ENCODE measurements at places on chromosomes 12 and 14. TPM values are rescaled to one million over a fixed set of nuclear protein-coding genes. Genes with fewer than 3 reads are reported as not detected.

Gene ADAMTS20
- total RNA-seq, result not detected

- DNase-seq, result no peak
- H3K4me3 ChIP-seq, result no peak overlapping the region
- H3K4me1 ChIP-seq, result peaks cover 6% of the 10 kb centered on the region
- no peak overlapping the region for H3K27ac ChIP-seq
Measured at GRCh38 chr12:94239332-94239993, 91.1 kb downstream of the PLXNC1 start.

Gene CCDC175
- not detected for total RNA-seq

DNA sequence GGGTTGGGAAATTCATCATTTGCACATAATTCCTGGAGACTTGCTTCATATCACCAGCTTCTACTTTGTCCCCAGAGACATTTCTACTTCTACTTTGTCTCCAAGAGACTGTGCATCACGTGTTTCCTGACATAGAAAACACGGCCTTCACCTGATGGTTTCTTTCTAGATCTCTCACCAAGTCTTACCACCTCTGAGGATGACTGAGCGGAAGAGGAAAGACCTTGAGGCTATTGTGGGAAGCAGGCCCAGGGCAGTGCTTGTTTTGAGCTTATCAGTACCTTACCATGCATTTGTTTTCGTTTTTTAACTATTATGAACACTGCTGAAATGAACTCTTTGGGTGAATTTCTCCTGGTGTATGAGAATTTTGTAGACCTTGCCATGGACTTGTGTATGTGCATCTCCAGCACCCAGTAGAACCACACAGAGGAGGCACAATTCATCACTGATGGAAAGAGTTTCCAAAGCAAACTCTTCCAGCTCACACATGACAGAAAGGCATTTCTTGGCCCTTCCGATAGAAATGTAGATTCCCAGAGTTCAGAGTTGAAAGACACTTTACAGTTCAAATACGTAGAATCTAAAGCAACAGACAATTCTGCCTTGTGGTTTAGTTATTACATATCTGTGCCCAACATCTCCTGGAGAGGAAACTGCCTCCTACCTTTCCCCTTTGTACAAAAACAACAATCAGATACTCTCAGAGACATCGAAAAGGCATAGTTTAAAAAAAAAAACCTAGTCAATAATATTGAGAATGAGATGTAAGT is 434.7 kb downstream of the FUT8 start:
- peaks cover 76% of the 10 kb centered on the region for H3K4me1 ChIP-seq
- H3K36me3 ChIP-seq, result no peaks in the 10 kb centered on the region

- no peak for DNase-seq
- H3K36me3 ChIP-seq, result no peaks in the 10 kb centered on the region
- H3K4me1 ChIP-seq, result no peaks in the 10 kb centered on the region
- no peak overlapping the region for H3K4me3 ChIP-seq
Measured at GRCh38 chr14:49508124-49508523, 78.1 kb downstream of the RPS29 start.

DNA sequence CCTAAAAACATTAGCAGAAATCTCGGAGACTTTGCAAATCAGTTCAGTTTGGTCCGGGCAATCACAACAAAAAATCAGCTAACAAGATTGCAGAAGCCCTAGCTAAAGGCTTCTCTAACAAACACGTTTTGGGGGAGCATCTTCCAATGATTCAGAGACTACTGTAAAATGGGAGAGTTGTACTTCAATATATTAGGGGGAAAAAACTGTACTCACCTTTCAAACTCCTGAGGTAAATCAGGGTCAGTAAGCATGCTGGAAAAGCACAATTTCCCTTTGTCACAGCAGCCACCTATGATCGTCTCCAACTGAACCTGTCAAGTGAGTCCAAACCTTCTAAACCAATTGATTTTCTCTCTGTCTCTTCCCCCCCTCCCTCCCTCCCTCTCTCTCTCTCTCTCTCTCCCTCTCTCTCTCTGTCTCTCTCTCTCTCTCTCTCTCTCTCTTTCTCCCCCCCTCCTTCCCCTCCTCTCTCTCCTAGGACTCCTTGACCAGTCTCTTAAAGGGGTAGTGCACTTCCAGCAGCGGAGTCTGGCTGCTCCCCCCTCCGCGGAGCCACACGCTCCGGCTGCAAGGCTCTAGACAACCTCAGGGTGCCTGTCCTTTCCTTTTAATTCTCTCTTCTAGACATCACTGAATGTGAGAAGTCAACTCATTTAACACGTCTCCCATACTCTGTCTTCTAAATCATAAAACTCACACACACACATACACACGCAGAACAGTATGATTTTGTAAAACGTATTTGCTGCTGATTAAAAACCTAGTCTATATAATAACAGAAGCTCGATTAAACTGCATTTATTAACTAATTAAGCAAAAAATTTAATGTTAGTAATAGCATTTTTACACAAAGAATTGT is at the start of gene SOX5:
Gene SOX5 (minus strand): TSS at position 323 of the 862 bp plus-strand sequence. CDS start 69 bp downstream, at position 254.
- no peaks in the 10 kb centered on the region for H3K36me3 ChIP-seq
- no peak within 1 kb of the TSS for H3K4me3 ChIP-seq
- no peaks in the 10 kb centered on the region for H3K4me1 ChIP-seq
- H3K27ac ChIP-seq, result no peak within 1 kb of the TSS
- no peak for DNase-seq

GRCh38 chr12:65557438-65558181 is 266.7 kb upstream of the HMGA2 start:
- H3K4me3 ChIP-seq, result no peak overlapping the region
- H3K27me3 ChIP-seq, result peaks cover 2% of the 10 kb centered on the region
- no peak for DNase-seq
- H3K4me1 ChIP-seq, result peaks cover 3% of the 10 kb centered on the region
- H3K36me3 ChIP-seq, result no peaks in the 10 kb centered on the region

DNA sequence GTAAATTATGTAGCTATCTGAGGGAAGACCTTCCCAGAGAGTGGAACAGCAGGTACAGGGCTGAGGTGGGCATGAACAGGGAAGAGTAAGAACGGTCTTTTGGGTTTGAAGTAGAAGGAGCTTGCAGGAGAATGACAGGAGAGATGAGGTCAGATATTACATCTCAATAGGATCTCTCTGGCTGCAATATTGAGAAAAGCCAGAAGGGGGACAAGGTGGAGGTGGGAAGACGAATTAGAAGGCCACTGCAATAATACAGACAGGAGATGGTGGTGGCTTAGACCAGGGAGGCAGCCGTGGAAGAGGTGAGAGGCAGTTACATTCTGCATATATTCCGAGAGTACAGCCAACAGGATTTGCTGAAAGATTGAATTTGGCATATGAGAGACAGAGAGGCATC is 310.2 kb downstream of the APAF1 start:
- H3K4me3 ChIP-seq, result no peak overlapping the region
- DNase-seq, result no peak
- no peaks in the 10 kb centered on the region for H3K36me3 ChIP-seq
- peaks cover 3% of the 10 kb centered on the region for H3K27me3 ChIP-seq
- H3K4me1 ChIP-seq, result no peaks in the 10 kb centered on the region

GRCh38 chr14:45201905-45202304 is 51.1 kb downstream of the MIS18BP1 start:
- H3K36me3 ChIP-seq, result peaks cover 11% of the 10 kb centered on the region
- H3K4me3 ChIP-seq, result no peak overlapping the region

DNA sequence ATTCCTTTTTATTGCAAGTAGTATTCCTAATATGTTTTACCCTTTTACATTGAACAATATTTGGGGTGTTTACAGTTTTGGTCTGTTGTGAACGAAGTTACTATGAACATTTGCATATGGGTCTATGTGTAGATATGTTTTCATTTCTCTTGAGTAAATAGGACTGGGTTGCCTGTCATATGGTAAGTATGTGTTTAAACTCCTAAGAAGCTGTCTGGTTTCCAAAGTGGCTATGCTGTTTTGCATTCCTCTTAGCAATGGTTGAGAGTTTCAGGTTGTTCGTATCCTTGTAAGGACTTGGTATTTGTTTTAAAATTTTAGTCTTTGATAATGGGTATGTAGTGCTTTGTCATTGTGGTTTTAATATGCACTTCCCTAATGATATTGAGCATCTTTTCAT is 6.3 kb downstream of the METAP2 start:
- H3K27ac ChIP-seq, result no peak overlapping the region
- no peak overlapping the region for H3K4me3 ChIP-seq
- peaks cover 20% of the 10 kb centered on the region for H3K4me1 ChIP-seq
- no peak for DNase-seq
- peaks cover 3% of the 10 kb centered on the region for H3K36me3 ChIP-seq

DNA sequence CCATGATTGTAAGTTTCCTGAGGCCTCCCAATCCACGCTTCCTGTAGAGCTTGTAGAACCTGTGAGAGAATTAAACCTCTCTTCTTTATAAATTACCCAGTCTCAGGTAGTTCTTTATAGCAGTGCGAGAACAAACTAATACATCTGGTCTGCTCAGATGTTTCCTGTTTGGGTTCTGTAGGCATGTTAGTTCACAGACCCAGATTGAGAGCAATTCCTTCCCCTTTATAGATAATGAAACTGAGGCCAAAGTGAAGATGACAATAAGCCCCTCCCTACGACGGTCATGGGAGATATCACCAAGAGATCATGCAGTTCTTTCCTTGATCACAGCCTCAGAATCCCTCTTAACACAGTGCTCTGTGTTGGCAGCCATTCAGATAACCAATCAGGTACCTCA is 76.5 kb upstream of the CLMN start:
- no peak overlapping the region for H3K4me3 ChIP-seq
- no peaks in the 10 kb centered on the region for H3K36me3 ChIP-seq
- H3K27me3 ChIP-seq, result peaks cover 3% of the 10 kb centered on the region

DNA sequence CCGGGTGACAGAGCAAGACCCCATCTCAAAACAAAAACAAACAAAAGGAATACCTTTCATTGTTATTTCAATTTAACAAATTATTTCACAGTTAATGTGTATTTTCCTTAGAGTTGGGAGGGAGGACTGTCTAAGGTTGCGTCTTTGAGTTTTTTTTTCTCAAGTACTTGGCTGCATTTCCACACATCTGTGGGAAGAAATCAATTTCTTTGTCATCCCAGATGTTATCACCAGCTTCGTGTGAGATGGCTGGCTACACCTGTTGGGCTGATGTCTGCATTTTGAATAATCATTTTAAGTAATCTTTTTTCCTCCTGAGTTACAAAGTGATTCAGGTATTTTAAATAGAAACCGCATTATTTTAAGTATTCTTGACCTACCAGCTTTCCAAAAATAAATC is 59.4 kb downstream of the EML1 start:
- no peak for DNase-seq
- H3K36me3 ChIP-seq, result no peaks in the 10 kb centered on the region
- H3K27ac ChIP-seq, result no peak overlapping the region
- no peak overlapping the region for H3K4me3 ChIP-seq
- H3K27me3 ChIP-seq, result peaks cover 6% of the 10 kb centered on the region
- H3K4me1 ChIP-seq, result no peaks in the 10 kb centered on the region

- H3K4me1 ChIP-seq, result no peaks in the 10 kb centered on the region
- H3K27ac ChIP-seq, result no peak overlapping the region
- H3K36me3 ChIP-seq, result no peaks in the 10 kb centered on the region
Measured at GRCh38 chr14:62189698-62190097, 427.5 kb downstream of the SNAPC1 start.

Gene CLEC4C
- not detected for total RNA-seq

DNA sequence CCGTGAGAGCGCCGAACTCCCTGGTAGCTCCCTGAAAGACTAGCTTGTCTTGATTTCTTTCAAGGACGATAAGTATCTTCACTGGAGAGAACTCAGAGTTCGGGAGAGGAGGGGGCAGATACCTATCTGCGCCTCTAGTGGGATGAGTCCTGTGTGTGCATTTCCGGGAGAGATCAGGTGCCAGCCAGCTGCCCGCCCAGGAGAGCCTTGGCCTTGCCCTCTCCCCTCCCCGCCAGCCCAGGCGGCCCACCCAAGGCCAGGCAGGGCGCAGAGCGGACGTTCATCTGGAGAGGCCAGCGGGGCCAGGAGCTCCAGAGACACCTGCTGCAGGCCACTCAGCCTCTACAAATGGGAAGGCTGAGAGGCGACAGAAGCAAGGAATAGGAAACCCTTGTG is 1.0 kb downstream of the CD9 start:
- DNase-seq, result no peak
- H3K36me3 ChIP-seq, result no peaks in the 10 kb centered on the region
- peaks cover 55% of the 10 kb centered on the region for H3K27me3 ChIP-seq
- peak overlapping the region; percentile 43 for H3K4me3 ChIP-seq

Gene PRIMA1
- not detected for total RNA-seq

DNA sequence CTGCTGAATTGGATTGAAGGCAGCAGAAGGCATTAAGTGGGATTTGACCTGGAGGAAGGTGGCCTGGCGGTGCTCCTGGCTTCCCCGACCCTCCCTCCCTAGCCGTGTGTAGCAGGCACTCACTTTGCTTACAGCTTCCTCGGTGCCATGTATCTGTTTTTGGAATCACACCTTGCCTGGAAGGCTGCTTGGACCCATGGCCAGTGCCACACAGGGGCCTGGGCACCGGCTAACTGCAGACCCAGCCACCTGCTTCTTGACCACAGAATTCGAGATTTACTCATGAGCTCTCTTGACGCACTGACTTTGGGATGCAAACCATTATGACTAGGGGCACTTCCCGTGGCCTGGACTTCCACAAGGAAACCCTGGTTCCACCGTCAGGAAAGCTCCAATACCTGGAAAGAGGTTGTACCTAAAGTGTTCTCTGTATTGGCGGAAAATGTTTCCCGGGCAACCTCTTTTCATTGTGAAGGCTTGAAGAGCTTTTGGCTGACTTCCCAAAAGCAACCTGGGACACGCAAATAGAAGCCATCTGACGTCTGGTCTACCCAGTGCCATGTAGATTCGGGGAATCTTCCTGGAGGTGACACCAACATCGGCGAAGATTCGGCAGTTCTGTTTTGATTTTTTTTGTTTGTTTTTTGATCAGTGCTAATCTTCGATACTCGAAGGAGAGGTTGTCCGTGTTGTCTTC is 125.6 kb upstream of the RTL1 start:
- H3K36me3 ChIP-seq, result no peaks in the 10 kb centered on the region
- H3K27me3 ChIP-seq, result no peaks in the 10 kb centered on the region
- no peaks in the 10 kb centered on the region for H3K4me1 ChIP-seq
- H3K4me3 ChIP-seq, result no peak overlapping the region
- no peak for DNase-seq

GRCh38 chr14:95359994-95360826 is 40.5 kb upstream of the CLMN start:
- no peak overlapping the region for H3K4me3 ChIP-seq
- DNase-seq, result no peak
- no peaks in the 10 kb centered on the region for H3K36me3 ChIP-seq
- H3K27me3 ChIP-seq, result peaks cover 9% of the 10 kb centered on the region

Measured in T-cell (primary cell).